ENCODE measurements at places on chromosomes 4 and X.

- no peak for DNase-seq
Observed at GRCh38 chrX:125262836-125263235, 56.8 kb upstream of the TEX13C start.

GRCh38 chrX:128848374-128848773 is 674.9 kb downstream of the SMARCA1 start:
- DNase-seq: no peak

GRCh38 chrX:103739421-103739820 is 28.7 kb downstream of the TMEM31 start:
- DNase-seq: no peak

- no peak for DNase-seq
Observed at GRCh38 chrX:30483996-30484395, 93.6 kb downstream of the TASL start.

- DNase-seq: no peak
Observed at GRCh38 chrX:46327566-46328115, 217.6 kb downstream of the ZNF674 start.

GRCh38 chrX:155514225-155514624 is 55.8 kb upstream of the F8A3 start:
- no peak for DNase-seq

GRCh38 chr4:185796176-185796575 is 15.8 kb downstream of the SORBS2 start:
- no peak for DNase-seq

- no peak for DNase-seq
Observed at GRCh38 chr4:124079174-124079780, 633.3 kb downstream of the ANKRD50 start.

DNA sequence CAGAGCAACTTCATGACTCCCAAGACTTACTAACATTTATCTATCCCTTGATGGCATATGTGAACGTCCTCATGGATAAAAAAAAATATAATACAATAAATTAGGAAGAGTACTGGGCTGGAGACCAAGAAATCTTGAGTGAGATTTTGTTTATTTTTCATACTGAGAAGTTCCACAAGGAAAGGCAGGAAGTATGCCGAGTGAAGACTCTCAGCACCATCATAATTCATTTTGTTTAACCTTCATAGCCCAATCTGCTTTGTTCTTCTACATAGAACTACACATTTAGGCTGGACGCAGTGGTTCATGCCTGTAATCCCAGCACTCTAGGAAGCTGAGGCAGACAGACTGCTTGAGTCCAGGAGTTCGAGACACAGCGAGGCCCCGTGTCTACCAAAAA is 198.3 kb downstream of the NSUN7 start:
- DNase-seq: no peak

DNA sequence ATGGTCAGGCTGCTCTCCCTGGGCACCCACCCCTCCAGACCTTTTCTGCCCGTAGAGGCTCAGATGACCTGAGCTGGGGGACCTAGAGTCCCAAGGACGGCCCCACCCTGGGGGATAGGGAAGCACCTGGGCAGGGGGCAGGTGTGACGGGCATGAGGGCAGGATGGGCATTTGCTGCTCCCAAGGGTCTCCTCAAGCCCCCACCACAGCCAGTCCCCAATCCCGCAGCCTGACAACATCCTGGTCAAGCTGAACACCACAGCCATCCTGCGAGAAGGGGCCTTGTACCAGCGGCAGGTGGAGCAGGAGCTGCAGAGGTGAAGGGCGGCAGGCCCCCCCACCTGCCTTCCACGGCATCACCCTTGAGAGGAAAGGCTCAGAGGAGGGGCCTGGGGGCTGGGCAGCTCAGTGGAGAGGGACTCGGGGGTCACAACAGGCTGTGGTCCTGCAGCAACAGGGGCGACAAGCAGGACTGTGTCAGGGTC is 17.8 kb upstream of the RNF4 start:
- DNase-seq: no peak

DNA sequence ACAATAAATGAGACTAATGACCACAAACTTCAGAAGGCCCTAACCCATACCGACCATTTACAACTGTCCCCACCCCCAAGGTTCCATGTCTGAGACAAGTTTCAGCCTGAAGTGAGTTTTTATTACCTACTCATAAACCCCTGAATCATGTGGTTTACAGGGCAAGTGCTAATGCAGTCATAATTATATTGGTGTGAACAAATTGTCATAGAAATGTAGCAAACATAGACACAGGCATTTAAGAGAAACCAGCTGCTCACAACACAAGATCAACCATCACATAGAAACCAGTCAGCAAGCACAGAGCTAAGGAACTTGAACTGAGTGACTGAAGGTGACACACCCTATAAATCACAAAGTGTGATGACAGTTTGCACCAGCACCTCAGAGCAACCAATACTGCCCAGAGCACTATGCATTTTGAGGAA is 173.8 kb upstream of the MID1 start:
- DNase-seq: no peak

GRCh38 chr4:174012135-174012885 is 271.2 kb downstream of the FBXO8 start:
- DNase-seq: no peak

DNA sequence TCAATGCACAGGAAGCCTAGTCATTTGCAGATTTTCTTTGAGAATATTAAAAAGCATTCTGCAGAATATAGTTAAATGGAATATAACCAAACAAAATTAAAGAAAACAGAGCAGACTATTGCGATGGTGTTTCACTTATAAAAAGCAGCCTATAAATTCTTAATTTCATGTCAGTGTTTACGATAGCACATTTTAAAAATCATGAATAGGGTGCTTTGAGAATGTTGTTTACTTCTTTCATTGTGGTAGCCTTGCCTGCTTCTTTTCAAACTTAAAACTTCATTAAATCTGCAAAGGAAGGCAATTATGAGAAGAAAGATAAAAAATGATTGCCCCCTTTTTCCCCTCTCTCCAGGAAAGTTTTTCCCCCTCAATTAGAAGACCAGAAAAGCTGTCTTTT is 748.6 kb downstream of the CCSER1 start:
- no peak for DNase-seq

GRCh38 chr4:26099967-26100366 is 185.9 kb downstream of the SMIM20 start:
- no peak for DNase-seq

DNA sequence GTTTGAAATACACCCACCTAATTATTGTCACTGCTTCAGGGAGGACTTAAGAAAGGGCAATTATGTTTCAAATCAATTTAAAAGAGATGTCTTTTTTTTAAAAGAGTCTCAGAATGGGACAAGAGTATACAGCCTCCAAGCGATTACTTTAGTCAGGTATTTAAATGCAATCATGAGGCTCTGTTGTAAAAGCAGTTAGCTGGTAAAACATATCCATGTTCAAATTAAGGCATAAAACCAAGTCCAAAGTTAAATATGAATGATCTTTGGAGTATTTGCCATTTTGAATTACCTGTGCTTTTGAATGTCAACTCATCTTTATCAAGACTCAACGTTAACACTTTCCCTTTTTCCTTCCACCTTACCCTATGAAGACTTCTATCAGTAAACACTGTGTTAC is 13.7 kb downstream of the RPS6KA6 start:
- DNase-seq: no peak

- DNase-seq: no peak
Observed at GRCh38 chrX:16882702-16883486, 12.7 kb upstream of the RBBP7 start.

DNA sequence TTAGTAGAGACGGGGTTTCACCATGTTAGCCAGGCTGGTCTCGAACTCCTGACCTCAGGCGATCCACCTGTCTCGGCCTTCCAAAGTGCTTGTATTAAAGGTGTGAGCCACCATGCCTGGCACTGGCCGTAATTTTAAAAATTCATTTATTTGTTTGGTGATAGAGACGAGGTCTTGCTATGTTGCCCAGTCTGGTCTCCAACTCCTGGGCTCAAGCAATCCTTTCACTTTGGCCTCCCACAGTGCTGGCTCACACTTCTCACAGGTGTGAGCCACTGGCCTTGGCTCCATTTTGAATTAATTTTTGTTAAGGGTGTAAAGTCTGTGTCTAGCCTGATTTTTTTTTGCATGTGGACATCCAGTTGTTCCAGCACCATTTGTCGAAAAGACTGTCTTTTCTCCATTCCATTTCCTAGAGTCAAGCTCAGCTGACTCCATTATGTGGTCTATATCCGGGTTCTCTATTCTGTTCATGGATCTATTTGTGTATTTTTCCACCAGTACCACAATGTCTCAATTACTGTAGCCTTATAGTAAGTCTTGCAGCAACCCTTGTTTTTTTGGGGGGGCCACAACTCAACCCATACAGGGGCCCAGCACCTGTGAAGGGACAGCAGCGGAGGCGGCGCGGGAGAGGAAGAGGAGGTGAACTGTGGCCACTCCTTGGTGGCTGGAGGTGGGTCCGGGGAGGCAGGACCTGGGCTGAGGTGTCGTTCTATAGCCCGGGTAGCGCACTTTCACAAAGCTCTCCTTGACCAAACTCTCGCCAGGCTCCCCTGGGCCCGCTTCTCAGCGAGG is 1.5 kb upstream of the NSD2 start:
- DNase-seq: no peak

DNA sequence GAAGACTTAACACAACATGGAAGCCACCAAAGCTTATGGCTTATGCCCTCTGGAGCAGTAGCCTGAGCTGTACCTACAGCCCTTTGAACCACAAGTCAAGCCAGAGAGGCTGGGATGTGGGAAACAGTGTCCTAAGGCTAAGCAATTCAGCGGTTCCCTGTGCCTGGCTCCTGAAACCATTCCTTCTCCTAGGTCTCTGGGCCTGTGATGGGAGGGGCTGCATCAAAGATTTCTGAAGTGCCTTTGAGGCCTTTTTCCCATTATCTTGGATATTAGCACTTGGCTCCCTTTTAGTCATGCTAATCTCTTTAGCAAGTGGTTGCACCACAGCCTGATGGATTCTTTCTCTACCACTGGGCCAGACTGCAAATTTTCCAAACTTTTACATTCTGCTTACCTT is 140.5 kb upstream of the NUDT10 start:
- no peak for DNase-seq

GRCh38 chr4:67250131-67250896 is 295.0 kb downstream of the CENPC start:
- DNase-seq: no peak

- no peak for DNase-seq
Observed at GRCh38 chrX:152028579-152028978, 54.1 kb upstream of the GABRE start.

GRCh38 chr4:108008721-108009120 is 19.0 kb downstream of the HADH start:
- DNase-seq: no peak

GRCh38 chr4:182662551-182662950 is 254.6 kb downstream of the DCTD start:
- DNase-seq: no peak

GRCh38 chr4:7909463-7910262 is 30.0 kb downstream of the AFAP1 start:
- no peak for DNase-seq

DNA sequence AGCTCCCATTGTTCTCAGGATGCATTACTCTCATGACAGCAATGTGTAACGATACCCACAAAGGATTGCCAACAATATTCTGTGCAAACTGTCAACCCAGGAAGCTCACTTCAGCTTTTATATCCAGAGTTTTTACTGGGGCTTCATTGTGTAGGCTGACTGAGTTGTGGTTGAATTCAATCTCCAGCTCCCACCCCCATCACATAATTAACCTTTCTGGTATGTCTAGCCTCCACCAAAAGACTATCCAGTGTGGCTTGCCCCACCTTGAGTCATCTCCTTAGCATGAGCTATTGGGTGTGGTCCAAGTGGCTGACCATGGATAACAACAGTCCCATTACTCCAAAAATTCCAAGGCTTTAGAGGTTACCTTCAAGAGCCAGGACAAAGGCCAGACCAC is 17.7 kb upstream of the TAB3 start:
- no peak for DNase-seq

GRCh38 chr4:97142410-97142809 is 1000.9 kb downstream of the STPG2 start:
- no peak for DNase-seq

- no peak for DNase-seq
Observed at GRCh38 chrX:104419211-104419610, 146.8 kb upstream of the IL1RAPL2 start.

GRCh38 chrX:50779694-50780093 is 34.3 kb downstream of the SHROOM4 start:
- DNase-seq: no peak

GRCh38 chrX:154892296-154892695 is 6.1 kb downstream of the F8A1 start:
- no peak for DNase-seq

- no peak for DNase-seq
Observed at GRCh38 chrX:115571712-115572111, 10.7 kb downstream of the PLS3 start.

- no peak for DNase-seq
Observed at GRCh38 chr4:74674750-74675149, 119.6 kb downstream of the BTC start.

- DNase-seq: no peak
Observed at GRCh38 chrX:109281483-109282275, 200.2 kb downstream of the GUCY2F start.

DNA sequence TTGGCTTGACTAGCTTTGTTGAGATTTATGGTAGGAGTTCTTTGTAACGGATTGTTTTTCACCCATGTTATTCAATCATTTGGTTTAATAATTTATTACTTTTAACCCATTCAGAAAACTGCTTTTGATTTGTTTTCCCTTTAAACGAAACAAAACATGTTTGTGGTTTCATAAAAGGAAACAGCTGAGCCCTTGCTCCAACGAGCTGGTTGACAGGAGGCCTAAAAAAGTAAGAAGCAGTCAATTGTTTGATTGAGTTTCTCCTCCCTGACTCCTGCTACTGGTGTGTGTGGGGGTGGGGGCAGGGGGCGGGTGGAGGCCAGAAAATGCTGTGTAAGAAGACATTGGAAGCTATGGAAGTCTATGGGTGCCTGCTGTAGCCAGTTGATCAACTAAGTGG is 102.8 kb downstream of the CHRDL1 start:
- DNase-seq: no peak

- no peak for DNase-seq
Observed at GRCh38 chr4:141301216-141301615, 80.5 kb downstream of the ZNF330 start.

All from SIG-M5 (cell line).